Stimulated activated CD4-positive, alpha-beta T cell treated with anti-CD3 and anti-CD28 coated beads, Interleukin-4, amount 100 ng/mL, for 24 hours (primary cell): ENCODE measurements at places on chromosomes 1 and 21.

DNA sequence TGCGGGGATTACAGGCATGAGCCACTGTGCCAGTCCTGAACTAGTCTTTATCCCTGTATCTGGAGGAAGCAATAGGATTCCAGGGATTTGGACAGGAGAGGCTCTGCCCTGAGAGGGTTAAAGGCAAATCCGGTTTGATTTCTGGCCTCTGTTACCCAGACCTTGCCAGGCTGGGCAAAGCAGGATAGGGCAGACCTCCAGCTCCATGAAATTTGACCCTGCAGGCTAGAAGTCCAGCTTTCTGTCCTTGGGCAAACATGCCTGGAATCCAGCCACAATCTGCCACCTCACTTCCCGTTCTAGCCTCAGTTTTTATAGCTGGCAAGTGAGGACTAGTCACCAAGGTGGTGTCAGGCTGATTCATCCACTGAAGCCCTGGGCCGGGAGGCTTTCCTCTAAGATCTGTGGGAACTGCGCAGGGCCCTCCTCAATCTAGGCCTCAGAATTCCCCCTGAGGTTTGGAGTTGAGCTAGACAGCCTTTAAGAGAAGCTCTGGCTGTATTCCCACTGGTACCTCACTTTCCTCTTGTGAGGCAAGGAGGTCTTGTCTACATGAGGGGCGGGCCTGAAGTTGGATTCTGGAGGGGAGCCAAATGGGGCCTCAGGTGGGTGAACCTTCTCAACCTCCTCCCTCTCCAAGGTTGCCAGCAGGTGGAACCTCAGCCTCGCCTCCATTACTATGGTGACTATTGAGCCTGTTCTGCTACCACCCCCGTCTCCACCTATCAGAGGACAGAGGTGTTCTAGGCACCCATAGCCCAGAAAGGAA lies 7.0 kb upstream of the P3R3URF start:
- no peak for DNase-seq

DNA sequence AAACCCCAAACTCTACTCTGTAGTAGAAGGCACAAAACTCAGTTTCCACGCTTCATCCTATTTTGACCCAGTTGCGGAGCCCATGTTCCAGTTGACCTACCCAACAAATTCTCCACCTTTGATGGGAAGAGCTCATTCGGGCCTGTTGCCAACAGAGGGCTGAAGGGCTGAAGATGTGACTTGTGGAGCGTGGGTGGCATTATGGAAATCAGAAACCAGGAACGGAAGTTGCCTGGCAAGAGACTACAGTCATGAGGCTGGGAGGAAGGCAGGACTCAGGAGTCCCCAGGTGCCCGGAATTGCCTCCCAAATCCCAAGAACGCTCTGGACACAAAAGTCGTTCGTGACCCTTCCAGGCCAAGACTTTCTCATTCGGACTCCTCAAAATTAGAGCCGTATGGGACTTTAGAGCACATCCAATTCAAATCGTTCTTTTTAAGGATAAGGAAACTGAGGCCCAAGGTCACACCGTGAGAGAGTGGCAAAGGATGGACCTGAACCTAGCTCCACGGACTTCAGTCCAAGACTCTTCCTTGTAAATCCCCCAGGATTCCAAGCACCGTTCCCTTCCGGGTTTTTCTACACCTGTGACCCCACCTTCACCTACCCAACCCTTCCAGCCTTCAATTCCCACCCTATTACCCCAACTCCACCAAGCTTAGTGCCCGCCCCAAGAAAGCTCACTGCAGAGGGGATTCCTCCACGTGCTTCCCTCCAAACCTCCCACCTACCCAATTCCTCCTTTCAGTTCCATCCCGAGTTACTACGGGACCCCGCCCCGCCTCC lies 739 bp downstream of the SMG5 start:
- peak; percentile 39 for DNase-seq

GRCh38 chr21:32403201-32403777 lies 9.2 kb upstream of the EVA1C start:
- DNase-seq: peak; percentile 68

- DNase-seq: no peak
Measured at GRCh38 chr21:44551340-44551961, at the start of gene KRTAP10-2. TSS of gene KRTAP10-2 (minus strand) at chr21:44551505. CDS start at chr21:44551458, 47 bp downstream.

GRCh38 chr1:186793582-186793927 lies 35.2 kb upstream of the PLA2G4A start:
- no peak for DNase-seq

- no peak for DNase-seq
Measured at GRCh38 chr1:217896490-217896889, 265.3 kb downstream of the SPATA17 start.

GRCh38 chr1:163610486-163610885 lies 288.7 kb downstream of the NUF2 start:
- DNase-seq: no peak

GRCh38 chr1:11938722-11939526 lies 4.4 kb downstream of the PLOD1 start:
- no peak for DNase-seq
